NB4 (cell line): ENCODE measurements at places on chromosomes 4 and X.

DNA sequence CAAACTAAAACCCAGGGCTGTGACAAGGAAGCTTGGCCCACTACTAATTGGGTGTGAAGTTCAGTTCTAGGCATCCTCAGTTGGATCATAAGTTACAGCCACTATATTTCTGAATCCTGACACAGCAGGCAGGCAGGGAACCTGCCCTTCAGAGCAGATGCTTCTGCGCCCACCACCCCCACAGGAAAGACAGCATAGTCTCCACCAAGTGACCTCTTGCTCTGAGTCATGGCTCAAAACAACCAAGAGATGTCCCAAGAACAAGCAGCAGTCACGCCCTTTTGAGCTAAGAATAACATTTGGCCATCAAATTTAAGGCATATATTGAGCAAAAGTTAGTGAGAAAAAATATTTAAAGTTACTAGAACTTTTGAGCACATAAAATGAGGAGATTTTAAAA, 170.7 kb upstream of the SMARCAD1 start:
- peak; percentile 3 for DNase-seq

GRCh38 chr4:159002950-159003349, 99.9 kb upstream of the RAPGEF2 start:
- no peak for DNase-seq

DNA sequence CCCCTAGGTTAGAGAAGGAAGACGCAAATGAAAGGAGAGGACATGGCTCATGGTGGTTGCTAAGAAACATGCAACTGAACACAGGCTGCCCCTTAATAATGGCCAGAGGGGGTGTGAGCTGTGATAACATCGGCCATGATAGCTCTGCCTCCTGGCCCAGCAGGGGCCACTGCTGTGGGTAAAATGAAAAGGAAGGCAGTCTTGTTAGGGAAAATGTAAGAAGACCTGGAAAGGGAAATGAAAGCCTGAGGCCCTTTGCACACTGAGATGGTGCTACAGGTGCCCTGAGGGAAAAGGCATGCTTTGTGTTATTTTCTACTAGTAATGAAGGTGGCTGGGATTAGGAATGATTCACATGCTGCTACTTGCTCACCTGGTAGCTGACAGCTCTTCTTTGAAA, 123.6 kb upstream of the MID1 start:
- no peak for DNase-seq

DNA sequence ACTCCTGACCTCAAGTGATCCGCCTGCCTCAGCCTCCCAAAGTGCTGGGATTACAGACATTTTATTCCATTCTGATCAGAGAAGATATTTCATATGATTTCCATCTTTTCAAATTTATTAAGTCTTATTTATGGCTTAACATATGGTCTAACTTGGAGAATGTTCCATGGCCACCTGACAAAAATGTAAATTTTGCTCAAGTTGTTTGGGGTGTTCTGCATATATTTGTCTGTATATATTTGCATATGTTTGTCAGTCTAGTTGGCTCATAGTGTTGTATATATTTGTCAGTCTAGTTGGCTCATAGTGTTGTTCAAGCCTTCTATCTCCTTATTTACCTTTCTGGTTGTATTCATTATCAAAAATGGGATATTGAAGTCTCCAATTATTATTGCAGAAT, 16.2 kb upstream of the ATRX start:
- DNase-seq = no peak

GRCh38 chrX:39759526-39760224, 338.1 kb downstream of the BCOR start:
- DNase-seq = no peak

- no peak for DNase-seq
Measured at GRCh38 chr4:83418211-83418610, 37.4 kb downstream of the HELQ start.

GRCh38 chrX:13966071-13966792, 63.5 kb downstream of the GEMIN8 start:
- no peak for DNase-seq

- DNase-seq = no peak
Measured at GRCh38 chrX:140767646-140768045, 58.1 kb downstream of the LINC00632 start.

DNA sequence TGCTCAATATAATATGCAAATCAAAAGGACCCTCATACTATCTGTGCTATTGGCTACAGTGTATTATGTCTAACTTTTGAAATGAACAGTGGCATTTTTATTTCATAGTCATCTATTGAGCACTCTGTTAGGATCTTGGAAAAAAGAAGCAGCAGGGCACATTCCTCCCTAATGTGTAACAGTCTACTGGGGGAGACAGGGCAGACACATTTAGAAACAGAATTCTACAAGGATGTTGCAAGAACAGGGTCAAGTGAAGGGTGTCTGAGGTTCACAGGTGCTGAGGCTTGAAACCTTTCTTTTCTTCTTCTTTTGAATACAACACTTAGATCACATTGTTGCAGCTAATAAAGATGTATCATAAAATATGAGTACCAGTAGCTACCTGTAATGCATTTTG, 129.7 kb upstream of the SLC4A4 start:
- no peak for DNase-seq

DNA sequence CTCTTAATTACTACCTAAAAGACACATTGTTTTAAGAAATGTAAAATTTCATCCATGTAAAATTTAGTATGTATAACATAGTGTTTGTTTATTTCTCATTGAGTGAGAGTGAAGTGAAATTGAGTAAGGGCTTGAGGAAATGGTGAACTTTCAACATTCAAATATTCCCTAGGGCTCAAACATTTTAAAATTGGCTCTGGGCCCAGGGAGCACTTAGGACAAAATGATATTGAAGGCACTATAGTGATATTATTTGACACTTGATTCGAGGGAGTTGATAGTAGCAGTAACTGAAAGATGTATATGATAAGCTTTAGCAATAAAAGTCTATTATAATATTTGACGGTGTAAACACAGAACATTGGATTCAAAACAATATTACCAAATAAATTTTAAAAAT, 1244.0 kb upstream of the TENM3 start:
- DNase-seq = no peak
